ENCODE measurements at places on chromosomes 16 and 17. TPM values are rescaled to one million over a fixed set of nuclear protein-coding genes. Genes with fewer than 3 reads are reported as not detected.

SLC52A1 gene
- total RNA-seq, result not detected

- peaks cover 13% of the 10 kb centered on the region for H3K4me1 ChIP-seq
- DNase-seq, result no peak
- peaks cover 3% of the 10 kb centered on the region for H3K27me3 ChIP-seq
- H3K36me3 ChIP-seq, result peaks cover 9% of the 10 kb centered on the region
- no peak overlapping the region for H3K27ac ChIP-seq
- peak overlapping the region; percentile 33 for H3K4me3 ChIP-seq
These were observed 10.9 kb downstream of the MAF start for GRCh38 chr16:79589601-79590102.

- H3K27me3 ChIP-seq, result no peaks in the 10 kb centered on the region
- H3K4me3 ChIP-seq, result no peak overlapping the region
- H3K36me3 ChIP-seq, result peaks cover 4% of the 10 kb centered on the region
- H3K4me1 ChIP-seq, result peaks cover 10% of the 10 kb centered on the region
- no peak for DNase-seq
These were observed 1.3 kb upstream of the ZNF821 start for GRCh38 chr16:71885261-71885650.

GRCh38 chr17:41278176-41278955 lies 2.9 kb downstream of the KRTAP9-7 start:
- DNase-seq, result no peak
- H3K27ac ChIP-seq, result no peak overlapping the region
- no peaks in the 10 kb centered on the region for H3K27me3 ChIP-seq
- no peak overlapping the region for H3K4me3 ChIP-seq
- H3K4me1 ChIP-seq, result peaks cover 15% of the 10 kb centered on the region

- H3K27me3 ChIP-seq, result no peaks in the 10 kb centered on the region
- peak overlapping the region; percentile 97 for H3K27ac ChIP-seq
- H3K36me3 ChIP-seq, result no peaks in the 10 kb centered on the region
- H3K4me3 ChIP-seq, result peak overlapping the region; percentile 1
These were observed 114.4 kb downstream of the SEC14L1 start for GRCh38 chr17:77254951-77255825.

DNA sequence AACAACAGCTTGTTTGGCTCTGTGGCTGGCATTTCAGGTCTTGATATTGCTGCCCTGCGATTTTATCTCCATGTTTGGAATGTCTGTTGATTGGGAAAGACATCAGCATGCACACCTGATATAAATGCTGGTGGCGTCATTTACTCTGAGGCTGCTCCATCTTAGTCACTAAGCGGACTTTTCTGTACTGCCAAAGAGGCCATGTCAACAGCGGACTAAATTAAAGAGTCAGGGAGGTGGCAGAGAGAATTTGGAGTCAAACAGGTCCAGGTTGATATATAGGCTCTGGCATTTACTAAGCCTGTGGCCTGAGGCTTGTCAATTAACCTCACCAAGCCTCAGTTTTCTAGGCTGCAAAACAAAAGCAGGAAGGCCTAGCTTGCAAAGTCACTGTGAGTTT lies 6.2 kb downstream of the RBFOX1 start:
- no peak overlapping the region for H3K27ac ChIP-seq
- H3K27me3 ChIP-seq, result no peaks in the 10 kb centered on the region
- no peaks in the 10 kb centered on the region for H3K36me3 ChIP-seq
- H3K4me1 ChIP-seq, result no peaks in the 10 kb centered on the region
- DNase-seq, result no peak

DNA sequence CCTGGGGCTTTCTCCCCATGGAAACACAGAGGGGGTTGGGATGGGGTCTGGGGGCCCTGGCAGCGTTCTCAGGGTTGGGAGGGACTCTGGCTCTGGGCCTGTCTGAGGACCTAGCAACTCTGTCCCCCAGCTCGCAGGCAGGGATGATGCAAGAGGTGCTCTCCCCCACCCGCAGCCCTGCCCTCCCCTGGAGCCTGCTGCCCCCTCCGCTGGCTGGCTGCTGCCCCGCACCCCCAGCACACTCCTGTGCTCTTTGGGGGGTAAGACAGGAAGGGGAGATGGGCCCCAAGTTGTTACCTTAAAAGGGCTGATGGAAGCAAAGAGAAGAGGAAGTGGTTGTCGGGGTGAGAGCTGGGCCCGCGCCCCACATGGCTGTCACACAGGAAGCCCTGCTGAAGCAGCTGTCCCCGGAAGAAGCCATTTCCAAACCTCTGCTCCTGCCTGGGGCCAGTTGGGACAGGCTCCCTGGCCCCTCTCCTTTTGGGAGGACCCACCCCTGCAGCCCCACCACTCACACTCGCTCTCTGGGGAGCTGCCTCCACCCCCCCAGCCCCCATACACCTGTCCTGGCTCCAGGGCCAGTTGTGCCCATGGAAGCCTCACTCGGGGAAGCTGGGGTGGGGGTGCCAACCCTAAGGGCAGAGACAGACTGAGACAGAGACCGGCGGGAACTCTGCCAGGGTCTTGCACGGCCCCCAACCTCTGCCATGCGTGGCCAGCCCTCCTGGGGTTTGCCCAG lies 2.5 kb downstream of the CORO1A start:
- H3K4me1 ChIP-seq, result peaks cover 9% of the 10 kb centered on the region
- no peaks in the 10 kb centered on the region for H3K27me3 ChIP-seq
- no peak overlapping the region for H3K4me3 ChIP-seq
- no peaks in the 10 kb centered on the region for H3K36me3 ChIP-seq
- no peak overlapping the region for H3K27ac ChIP-seq

- H3K4me3 ChIP-seq, result no peak overlapping the region
- no peak overlapping the region for H3K27ac ChIP-seq
- no peaks in the 10 kb centered on the region for H3K36me3 ChIP-seq
These were observed 2.0 kb downstream of the HOXB9 start for GRCh38 chr17:48624118-48624517.

DNA sequence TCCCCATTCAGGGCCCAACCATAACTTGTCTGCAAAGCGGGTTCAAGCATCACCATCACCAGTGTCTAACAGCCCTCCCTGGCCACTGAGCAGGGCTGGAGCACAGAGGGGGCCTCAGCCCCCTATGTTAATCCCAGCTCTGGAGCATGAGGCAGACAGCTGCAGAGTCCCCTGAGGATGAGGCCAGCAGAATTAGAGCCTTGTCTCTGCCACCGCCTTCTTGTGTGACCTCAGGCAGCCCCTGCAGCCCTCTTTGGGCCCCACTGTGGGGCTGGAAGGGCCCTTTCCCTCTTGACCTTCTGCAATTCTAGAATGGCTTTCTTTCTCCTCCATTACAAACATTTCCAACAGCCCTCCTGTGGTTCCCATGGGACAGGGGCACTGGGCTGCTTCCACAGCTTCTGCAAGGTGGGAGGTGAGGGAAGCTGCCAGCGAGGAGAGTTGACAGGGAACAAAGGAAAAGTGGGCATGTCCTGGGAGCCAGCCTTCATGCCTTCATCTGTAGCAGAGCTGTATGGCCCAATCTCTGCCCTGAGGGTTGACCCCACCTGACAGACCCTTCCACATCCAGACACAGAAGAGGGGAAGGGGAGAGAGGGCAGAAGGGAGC lies 65.7 kb downstream of the TMEM132E start:
- no peaks in the 10 kb centered on the region for H3K4me1 ChIP-seq
- no peak overlapping the region for H3K27ac ChIP-seq
- H3K36me3 ChIP-seq, result no peaks in the 10 kb centered on the region
- 0 out of 2 replicates have a peak, but pooled peaks cover 9% of the 10 kb centered on the region for H3K27me3 ChIP-seq
- H3K4me3 ChIP-seq, result no peak overlapping the region

DNA sequence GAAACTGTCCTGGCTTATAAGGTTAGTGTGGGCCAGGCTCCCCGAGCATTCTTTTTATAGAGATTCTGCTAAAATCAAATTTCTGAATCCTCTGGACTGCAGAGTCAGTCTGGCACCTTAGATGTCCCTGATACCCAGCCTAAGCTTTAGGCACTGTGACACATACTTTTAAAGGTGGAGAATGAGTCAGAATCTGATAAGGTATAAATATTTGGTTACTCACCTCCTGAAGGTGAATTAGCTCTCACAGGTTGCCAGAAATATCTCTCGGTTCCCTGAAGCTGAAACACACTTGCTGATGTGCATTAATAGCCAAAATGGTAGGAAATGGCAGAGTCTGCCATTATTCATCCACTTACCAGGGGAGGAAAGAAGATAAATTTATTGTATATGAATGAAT lies 446.9 kb downstream of the UTP18 start:
- no peak overlapping the region for H3K27ac ChIP-seq
- H3K27me3 ChIP-seq, result 0 out of 2 replicates have a peak, but pooled peaks cover 3% of the 10 kb centered on the region
- H3K4me1 ChIP-seq, result no peaks in the 10 kb centered on the region
- no peak for DNase-seq

DHX58 gene
- total RNA-seq, result 1.4 TPM

DNA sequence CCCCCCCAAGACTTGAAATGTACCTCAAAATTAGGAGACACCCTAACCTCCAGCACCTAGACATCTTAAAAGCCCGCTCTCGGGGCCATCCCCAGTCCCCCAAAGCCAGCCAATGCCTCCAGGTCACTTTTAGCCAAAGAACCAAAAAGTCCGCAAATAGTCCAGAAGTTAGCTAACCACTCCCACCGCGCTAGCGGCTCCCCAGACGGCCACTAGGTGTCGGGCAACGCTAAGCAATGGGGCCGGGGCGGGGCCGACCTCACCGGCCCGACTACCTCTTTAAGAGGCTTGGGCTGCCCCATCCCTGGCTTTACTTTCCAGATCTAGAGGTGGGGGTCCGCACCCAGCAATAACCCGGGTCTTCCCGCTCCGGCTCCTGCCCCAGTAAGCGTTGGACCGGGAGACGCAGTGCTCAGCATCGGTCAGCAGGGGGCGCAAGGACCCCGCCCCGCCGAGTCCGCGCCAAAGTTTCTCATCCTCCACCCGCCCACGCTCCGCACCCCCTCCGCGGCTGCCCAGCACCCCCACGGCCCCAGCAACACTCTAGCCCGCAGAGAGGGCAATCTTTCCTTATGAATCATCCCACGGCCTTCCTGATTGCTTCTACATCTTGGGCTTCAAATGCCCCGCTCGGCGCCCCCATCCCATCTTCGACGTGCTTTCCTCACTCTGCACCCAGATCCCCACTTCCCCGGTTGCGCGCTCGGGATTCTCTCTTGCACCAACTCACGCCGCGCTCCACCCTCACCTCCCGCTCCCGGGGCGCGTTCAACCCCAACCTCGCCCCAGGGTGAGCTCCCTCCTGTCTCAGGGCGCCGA lies 765 bp downstream of the COL1A1 start:
- peak; percentile 98 for DNase-seq
- H3K4me1 ChIP-seq, result peaks cover 69% of the 10 kb centered on the region
- peak overlapping the region; percentile 66 for H3K4me3 ChIP-seq
- H3K27ac ChIP-seq, result peak overlapping the region; percentile 85
- peaks cover 54% of the 10 kb centered on the region for H3K36me3 ChIP-seq

SCPEP1 gene
- total RNA-seq, result 79.7 TPM

DNA sequence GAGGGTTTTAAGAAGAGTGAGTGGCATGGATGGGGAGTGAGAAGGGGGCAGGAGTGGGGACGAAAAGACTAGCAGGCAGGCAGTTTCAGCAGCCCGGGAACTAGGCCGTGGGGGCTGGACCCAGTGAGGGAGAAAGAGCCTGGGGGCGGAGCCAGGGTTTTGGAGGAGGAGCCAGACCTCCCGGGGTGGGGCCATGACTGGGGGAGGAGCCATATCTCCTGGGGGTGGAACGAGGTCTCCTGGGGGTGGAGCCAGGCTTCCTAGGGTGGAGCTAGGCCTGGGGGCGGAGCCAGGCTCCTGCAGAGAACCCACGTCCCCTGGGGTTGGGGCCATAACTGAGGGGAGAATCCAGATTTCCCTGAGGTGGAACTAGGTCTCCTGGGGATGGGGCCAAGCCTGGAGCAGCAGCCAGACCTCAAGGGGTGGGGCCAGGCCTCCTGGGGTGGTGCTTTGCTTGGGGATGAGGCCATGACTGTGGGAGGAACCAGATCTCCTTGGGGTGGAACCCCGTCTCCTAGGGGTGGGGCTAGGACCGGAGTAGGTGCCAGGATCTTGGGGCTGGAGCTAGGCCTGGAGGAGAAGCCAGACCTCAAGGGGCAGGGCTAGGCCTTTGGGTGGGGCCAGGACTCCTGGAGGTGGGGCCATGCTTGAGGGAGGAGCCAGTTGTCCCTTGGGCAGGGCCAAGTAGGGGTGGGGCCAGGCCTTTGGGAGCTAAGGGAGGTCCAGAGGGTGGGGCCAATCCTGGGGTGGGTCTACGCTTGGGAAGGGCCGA lies 41.7 kb upstream of the JPH3 start:
- H3K27ac ChIP-seq, result no peak overlapping the region
- no peaks in the 10 kb centered on the region for H3K36me3 ChIP-seq
- no peak overlapping the region for H3K4me3 ChIP-seq

SLC5A10 gene
- not detected for total RNA-seq

- no peak for DNase-seq
- H3K27ac ChIP-seq, result no peak overlapping the region
- H3K27me3 ChIP-seq, result no peaks in the 10 kb centered on the region
- H3K4me3 ChIP-seq, result no peak overlapping the region
These were observed 228.4 kb downstream of the IRF8 start for GRCh38 chr16:86127366-86127765.

- no peaks in the 10 kb centered on the region for H3K4me1 ChIP-seq
- H3K36me3 ChIP-seq, result no peaks in the 10 kb centered on the region
- H3K27ac ChIP-seq, result no peak overlapping the region
- H3K27me3 ChIP-seq, result peaks cover 59% of the 10 kb centered on the region
- DNase-seq, result no peak
- H3K4me3 ChIP-seq, result no peak overlapping the region
These were observed 24.5 kb upstream of the SPPL2C start for GRCh38 chr17:45820052-45820780.

DNA sequence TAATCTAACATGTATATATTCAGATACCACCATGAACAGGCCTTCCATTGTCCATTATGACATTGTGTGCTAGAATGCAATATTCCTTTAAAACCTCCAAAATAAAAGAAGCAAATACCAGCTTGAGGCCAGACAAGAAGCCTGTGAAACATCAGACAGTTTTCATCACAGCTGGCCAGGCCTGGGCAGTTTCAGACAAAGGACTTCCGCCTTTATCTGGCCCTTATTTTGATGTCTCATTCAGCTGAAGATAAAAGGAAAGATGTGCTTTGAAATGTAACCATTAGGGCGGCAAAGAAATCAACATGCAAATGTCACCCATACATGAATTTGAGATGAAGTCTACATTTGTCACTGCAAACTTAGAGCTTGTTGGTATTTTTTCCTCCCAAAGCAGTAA lies 737.5 kb downstream of the KCNJ2 start:
- H3K4me3 ChIP-seq, result no peak overlapping the region
- no peak for DNase-seq
- H3K27me3 ChIP-seq, result no peaks in the 10 kb centered on the region
- H3K27ac ChIP-seq, result no peak overlapping the region
- H3K4me1 ChIP-seq, result no peaks in the 10 kb centered on the region
- H3K36me3 ChIP-seq, result no peaks in the 10 kb centered on the region

All from SJSA1 (cell line).